ENCODE measurements at places on chromosomes 2 and 18. TPM values are rescaled to one million over a fixed set of nuclear protein-coding genes. Genes with fewer than 3 reads are reported as not detected.

SFTPB gene
- not detected for total RNA-seq

FIGN gene
- 1.3 TPM for total RNA-seq

UBXN2A gene
- 7.9 TPM for total RNA-seq

SLC9A4 gene
- total RNA-seq: not detected

CHRND gene
- total RNA-seq: not detected

All from placental pericyte (primary cell).